ENCODE measurements at places on chromosomes 7 and 10. TPM values are rescaled to one million over a fixed set of nuclear protein-coding genes. Genes with fewer than 3 reads are reported as not detected.

DOCK4 gene
- polyA plus RNA-seq, result 28.1 TPM

WNT2 gene
- polyA plus RNA-seq, result not detected

MYO3A gene
- 3.0 TPM for polyA plus RNA-seq

RASSF4 gene
- polyA plus RNA-seq, result 10.2 TPM

HHEX gene
- not detected for polyA plus RNA-seq

HOXA5 gene
- polyA plus RNA-seq, result not detected

STRA8 gene
- polyA plus RNA-seq, result not detected

XRCC2 gene
- 1.2 TPM for polyA plus RNA-seq

HIPK2 gene
- 8.5 TPM for polyA plus RNA-seq

SEMA3C gene
- polyA plus RNA-seq, result 386 TPM

SCIN gene
- polyA plus RNA-seq, result not detected

MYOZ1 gene
- 0.61 TPM for polyA plus RNA-seq

CALHM1 gene
- polyA plus RNA-seq, result not detected

IFIT5 gene
- polyA plus RNA-seq, result 16.3 TPM

All from neural cell (in vitro differentiated cells).